ENCODE measurements at places on chromosomes 1 and 21.
A peak's percentile ranks its signal among the peaks of the same experiment; 100 is the strongest.

DNA sequence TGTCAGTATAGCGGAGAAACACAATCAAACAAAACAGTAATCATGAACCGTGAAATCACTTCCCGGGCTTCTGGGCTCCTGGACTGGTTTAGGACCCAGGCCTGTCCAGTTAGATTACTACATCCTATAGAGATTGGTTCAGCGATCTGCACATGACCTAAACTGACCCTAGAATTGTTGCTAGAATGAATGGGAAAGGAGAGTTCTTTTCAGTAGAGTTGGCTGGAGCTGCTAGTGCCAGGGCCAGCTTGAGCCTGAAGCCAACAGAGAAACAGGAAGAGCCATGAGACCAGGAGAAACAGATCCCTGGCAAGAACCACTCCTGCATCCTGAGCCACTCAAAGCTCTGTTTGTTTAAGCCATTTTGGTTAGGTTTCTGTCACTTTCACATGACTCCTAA lies 474.3 kb upstream of the C1orf87 start:
- no peak for DNase-seq

DNA sequence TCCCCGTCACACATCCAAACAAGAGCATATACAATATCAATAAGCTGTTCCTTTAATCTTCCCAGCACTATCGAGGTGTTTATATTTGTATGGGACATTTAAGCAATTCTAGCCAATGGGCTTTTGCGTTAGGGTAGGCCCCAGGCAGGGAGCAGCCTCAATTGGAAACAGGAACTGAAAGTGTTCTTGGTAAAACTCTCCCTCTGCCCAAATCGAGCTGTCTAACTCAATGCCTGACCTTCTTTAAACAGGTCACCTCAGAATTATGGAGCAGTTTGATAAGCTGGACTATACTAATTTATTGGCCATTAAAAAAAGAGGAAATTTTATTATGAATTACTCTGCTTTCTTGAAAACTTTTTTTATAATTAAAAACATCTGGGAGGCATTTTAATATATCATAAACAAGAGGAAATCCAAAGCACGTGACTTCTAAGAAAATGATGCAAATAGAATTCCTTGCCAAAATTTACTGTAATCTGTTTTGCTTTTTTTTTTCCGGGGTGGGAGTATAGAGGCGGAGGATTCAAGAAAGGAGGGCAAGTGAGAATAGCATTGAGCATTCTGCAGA lies 498.1 kb downstream of the LMO4 start:
- DNase-seq: peak; percentile 90

DNA sequence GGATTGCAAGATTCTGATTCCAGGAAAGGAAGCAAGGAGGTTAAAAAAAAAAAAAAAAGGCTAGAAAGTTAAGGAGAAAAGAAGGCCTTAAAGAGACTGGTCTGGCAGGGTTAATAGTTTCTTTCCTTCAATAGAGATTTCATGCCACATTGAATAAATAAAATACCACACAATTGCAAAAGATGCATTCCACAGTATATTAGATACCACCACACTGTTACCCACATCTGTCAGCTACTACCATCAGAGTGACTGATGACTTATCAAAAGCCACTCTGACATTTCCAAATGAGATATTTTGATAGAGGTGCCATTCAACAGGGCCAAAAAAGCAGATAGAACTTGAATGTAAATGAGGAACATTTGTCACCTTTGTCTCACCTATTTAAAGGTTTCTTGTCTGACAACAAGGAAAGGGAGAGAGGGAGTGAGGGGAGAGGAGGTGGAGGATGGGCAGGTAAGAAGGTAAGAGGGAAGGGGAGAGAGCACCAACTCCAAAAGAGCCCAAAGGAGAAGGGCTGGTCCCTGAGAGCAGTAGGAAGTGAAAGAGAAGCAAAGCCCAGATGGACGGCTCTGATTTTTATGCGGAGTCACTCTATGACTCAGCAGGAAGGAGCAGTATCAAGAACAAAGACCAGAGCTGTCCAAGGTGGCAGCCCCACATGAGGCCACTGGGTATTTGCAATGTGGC lies 38.3 kb downstream of the LRRN2 start:
- peak; percentile 73 for DNase-seq

DNA sequence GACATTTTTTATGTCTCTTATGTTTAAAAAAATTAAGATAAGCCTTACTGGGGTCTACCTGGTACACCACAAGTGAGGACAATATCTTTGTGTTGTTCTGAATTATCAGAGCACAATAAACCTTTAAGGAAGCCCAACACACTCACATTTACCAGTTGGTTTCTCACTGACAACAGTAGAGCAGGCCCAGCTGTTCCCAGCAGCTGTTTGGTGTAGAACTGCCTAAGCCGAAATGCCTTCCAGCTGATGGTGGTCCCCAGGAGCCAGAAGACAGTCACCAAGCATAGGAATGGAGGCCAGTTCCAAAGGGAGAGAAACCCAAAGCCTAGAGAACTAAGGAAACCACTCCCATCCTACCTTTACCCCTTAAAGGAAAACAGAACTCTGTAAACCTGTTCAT lies 428.6 kb upstream of the CAMK1G start:
- no peak for DNase-seq

GRCh38 chr1:193516755-193517388 lies 330.5 kb upstream of the B3GALT2 start:
- no peak for DNase-seq

- DNase-seq: no peak
Measured at GRCh38 chr1:95284420-95284819, 50.4 kb downstream of the RWDD3 start.

DNA sequence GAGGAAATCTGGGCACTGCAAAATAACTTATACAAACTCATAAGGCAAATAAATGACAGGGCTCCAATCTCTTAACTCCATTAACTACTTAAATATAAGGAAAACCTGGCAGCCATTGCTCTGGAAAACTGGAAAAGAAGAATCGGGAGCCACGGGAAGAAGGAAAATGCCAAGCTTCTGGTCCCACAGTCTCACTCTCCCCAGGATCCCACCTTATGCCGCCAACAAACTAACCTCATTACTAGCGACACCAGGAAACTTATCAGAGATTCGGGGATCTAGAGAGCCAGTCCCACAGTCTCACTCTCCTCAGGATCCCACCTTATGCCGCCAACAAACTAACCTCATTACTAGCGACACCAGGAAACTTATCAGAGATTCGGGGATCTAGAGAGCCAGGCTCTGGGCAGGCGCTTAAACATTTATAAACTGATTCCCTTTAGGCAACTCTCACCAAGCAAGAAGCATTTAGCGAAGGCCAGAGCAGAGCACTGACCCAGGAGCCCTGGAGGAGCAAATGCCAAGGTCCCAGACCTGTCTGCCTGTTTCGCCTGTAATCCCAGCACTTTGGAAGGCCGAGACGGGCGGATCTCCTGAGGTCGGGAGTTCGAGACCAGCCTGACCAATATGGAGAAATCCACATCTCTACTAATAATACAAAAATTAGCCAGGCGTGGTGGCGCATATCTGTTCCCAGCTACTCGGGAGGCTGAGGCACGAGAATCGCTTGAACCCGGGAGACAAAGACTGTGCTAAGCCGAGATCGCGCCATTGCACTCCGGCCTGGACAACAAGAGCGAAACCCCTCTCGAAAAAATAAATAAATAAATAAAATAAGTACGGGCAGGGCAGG lies 720 bp downstream of the PSMB2 start:
- no peak for DNase-seq

- peak; percentile 75 for DNase-seq
Measured at GRCh38 chr1:6330410-6330911, 63.1 kb downstream of the ACOT7 start.

DNA sequence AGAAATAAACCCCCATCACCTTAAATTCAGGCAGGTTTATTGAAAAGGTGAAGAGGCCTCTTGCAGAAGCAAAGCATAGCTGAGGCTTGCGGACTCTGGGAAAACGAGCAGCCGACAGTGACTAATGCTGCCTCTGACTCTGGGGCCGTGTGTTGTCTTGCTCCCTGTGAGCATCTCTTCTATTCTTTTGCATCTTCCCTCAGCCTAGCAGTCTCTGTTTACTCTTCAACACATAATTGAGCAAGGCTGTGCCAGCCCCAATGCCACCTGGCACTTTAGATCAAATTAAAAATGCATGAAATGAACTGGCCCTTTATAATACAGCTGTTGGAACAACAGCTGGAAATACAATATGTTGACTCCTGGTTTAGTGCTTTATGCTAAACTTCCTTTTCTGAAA lies 18.4 kb upstream of the REG4 start:
- no peak for DNase-seq

DNA sequence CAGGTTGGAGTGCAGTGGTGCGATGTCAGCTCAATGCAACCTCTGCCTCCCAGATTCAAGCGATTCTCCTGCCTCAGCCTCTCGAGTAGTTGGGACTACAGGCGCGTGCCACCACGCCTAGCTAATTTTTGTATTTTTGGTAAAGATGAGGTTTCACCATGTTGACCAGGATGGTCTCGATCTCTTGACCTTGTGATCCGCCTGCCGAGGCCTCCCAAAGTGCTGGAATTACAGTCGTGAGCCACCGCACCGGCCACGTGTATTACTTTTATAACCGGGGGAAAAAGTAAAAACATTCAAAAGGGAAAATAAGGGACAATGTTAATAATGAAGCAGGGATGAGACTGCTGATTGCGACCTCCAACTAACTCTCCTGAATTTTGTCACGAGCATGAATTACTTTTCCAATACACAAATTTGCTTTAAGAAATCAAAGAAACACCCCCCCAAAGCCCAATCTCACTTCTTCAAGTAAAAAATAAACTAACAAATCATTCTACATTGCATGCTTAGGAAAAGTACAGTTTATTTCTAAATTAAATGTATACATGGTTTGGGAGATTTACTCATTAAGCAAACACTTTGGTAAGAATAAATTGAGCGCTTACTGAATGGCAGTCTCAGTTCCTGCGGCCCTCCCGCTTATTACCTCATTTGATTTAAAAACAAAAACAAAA lies 521 bp upstream of the ZBED6 start:
- no peak for DNase-seq

- DNase-seq: no peak
Measured at GRCh38 chr1:30028939-30029338, 694.4 kb downstream of the MATN1 start.

GRCh38 chr21:15037095-15037899 lies 27.5 kb downstream of the NRIP1 start:
- DNase-seq: no peak

GRCh38 chr1:20184481-20184900 lies 1.4 kb upstream of the UBXN10 start:
- DNase-seq: peak; percentile 9

DNA sequence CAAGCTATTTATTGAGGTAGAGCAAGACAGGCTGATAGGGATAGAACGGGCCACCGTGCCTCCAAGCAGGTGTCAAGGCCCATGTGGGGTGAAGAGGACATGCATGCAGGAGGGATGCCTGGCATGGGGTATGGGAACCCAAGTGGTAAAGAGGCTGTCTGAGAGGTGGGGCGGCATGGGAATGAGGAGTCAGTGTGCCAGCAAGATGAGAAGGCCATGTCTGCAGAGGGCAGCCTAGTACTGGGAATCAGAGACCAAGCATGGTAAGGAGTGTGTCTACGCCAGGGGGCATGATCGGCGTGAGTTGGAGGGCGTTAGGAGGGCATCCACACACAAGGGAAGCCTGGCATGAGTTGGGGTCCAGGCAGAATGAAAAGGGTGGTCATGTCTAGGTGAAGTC lies 303.7 kb upstream of the PLD5 start:
- DNase-seq: no peak

GRCh38 chr1:22529901-22530621 lies 33.2 kb upstream of the EPHA8 start:
- peak; percentile 39 for DNase-seq

GRCh38 chr21:25373126-25374082 lies 233.9 kb downstream of the MRPL39 start:
- DNase-seq: no peak

DNA sequence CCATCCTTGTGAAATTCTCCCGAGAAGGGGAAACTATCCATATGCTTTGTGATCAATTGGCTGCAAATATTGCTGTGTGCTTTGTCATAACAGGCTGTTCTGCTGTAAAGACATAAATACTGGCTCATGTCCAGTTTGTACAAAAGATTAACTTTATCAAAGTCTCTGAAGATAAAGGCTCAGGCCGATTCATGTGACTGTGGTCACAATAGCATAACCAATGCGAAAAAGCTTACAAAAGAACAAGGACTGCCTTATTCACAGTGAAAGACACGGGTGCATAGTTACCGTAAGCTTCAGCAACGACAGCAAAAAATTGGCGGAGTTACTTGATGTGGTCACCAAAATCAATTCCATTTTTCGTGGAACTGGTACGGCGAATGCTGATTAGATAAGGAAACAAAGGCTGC lies 173.6 kb upstream of the CHRM3 start:
- DNase-seq: no peak

DNA sequence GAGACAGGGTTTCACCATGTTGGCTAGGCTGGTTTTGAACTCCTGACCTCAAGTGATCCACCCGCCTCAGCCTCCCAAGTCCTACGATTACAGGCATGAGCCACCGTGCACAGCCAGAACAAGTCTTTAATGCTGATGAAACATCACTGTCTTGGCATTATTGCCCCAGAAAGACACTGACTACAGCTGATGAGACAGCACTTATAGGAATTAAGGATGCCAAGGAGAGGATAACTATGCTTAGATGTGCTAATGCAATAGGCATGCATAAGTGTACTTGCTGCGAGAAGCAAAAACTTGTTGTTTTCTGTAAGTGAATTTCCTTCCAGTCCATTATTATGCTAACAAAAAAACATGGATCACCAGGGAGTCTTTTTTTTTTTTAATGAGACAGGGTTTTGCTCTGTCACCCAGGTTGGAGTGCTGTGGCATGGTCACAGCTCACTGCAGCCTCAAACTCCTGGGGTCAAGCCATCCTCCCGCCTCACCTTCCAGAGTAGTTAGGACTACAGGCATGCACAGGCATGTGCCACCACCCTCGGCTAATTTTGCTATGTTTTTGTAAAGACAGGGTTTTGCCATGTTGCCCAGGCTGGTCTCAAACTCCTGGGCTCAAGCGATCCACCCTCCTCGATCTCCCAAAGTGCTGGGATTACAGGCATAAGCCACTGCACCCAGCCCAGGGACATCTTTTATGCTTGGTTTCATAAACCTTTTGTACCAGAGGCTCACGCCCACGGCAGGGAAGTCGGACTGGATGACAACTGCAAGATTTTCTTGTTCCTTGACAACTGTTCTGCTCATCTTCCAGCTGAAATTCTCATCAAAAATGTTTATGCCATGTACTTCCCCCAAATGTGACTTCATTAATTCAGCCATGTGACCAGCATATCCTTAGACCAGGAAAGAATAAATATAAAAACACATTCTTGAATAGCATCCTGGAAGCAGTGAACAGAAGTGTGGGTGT lies 23.1 kb downstream of the RHEX start:
- peak; percentile 55 for DNase-seq

Measured in fibroblast of mammary gland (primary cell).